ENCODE measurements at places on chromosomes 11 and 22.

- no peak for DNase-seq
These were observed 34.1 kb downstream of the LIF start for GRCh38 chr22:30212363-30212995.

DNA sequence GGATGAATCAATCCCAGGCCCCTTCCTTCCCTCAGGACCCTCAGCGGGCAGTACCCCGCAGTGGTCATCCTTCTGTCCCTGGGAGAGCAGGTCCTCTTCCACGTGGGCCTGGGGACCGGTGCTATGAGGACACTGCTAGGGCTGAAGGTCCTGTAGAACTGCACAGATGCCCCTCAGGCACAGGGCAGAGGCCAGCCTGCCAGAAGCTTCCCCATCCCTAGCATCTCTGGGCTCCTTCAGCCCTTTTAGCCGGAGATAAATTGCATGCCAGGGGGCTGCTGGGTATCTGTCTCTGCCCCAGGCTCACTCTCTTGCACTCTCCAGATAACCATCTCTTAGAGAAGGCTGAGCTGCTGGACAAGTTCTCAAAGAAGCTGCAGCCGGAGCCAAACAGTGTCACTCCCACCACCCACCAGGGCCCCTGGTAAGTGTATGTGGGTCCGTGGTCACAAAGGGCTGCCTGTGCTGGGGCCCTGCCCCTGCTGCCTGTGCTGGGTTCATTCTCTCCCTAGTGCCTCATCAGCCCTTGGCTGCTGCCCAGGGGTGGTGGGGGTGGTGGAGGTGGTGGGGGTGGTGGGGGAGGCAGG, 2.3 kb downstream of the ATG16L2 start:
- DNase-seq = no peak

GRCh38 chr22:19621373-19622060, 92.8 kb upstream of the SEPTIN5 start:
- DNase-seq = no peak

DNA sequence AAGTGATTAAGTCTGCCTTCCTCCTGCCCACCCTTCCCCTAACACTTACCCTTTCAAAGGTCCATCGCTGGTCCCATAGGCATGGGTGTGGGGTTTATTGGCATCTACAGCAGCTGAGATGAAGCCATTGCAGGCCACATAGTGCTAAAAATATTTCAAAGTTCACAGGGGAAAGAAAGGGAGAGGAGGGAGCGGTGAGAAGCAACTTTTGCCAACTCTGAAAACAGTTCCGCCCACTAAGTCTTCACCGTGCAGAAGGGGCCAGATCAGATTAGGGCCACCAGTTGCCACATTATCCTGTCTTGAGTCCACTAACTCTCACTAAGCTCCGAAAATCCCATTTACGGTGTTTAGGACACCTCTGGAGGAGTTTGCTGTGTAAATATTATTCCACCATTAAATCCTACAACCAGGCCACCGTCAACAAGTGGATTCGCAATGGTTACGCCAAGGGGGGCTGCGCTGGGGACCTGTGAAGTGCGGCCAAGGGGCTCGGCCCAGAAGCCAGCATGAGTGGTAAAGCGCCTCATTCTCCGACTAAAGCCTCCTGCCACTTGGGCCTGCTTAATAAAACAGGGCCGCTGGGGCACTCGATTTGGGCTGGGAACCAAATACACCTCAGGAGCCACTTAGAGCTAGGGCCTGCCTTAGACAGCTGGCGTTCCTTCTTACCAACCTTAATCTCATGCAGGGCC, 534.9 kb downstream of the MIAT start:
- DNase-seq = no peak

GRCh38 chr22:20937031-20937793, 20.0 kb downstream of the CRKL start:
- DNase-seq = no peak

DNA sequence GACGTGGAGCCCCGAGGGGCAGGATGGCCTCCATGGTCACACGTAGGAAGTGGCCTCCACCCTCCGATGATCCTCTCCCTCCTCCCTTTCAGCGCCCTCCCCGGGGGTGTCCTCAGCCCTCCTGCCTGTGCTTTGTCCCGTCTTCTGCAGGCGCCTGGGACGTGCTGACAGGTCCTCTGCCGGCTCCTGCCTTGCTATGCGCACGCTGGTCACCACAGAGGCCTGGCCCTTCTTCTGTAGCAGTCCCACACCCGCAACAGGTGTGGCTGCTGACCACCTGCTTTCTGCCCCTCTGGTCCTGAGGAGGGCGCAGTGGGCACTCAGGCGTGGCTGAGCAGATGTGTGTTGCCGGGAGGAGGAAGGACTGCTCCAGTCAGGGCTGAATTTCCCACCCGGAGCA, 27.7 kb upstream of the PPP6R3 start:
- DNase-seq = no peak

DNA sequence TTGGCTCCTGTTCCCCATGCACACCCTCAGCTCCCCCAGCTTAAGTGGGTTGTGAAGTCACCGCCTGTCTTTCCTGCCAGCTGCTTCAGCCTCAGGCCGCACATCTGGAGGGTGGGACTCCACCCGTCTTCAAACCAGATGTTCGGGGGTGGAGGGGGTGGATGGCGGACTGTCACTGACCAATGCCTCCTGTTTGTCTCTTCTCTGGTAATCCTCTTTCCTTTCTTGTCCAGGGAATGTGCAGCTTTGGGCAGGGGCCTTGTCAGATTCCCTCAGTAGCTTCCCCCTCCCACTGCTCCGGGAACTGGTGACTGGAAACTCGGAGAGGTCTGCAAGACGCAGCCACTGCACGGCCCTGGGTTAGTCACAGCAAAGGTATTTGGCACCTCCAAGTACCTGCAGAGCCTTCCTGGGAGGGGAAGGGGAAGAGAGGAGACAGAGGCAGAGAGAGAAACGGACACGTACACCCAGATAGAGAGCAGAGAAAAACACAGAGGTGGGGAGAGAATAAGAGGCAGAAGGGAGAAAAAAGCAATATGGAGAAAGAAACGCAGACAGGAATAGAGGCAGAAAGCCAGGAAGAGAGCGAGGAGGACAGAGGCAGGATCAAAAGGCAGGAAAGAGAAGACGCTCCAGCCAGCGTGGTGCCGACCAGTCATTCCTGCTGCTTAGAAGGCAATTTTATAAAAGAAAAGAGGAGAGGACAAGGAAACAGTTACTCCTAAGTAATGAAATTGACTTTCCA, 56.1 kb upstream of the TIMP3 start:
- DNase-seq = no peak

DNA sequence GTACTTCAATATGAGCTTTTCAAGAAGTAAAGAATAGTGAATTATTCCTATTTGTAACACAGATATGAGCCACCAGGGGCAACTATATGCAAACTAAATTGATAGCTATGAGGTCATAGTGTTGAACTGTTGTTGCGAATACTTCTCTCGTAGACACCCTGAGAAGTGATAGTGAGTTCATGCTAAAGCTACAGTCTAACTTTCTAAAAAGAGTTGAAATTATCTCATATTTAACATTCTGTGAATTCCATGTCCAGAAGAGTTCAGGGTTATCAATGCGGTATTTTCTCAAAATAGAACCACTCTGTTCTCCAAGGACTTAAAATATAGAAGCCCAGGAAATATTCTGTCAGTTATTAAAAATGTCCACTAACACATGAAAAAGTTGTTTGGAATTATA, 185.4 kb downstream of the AASDHPPT start:
- DNase-seq = no peak

DNA sequence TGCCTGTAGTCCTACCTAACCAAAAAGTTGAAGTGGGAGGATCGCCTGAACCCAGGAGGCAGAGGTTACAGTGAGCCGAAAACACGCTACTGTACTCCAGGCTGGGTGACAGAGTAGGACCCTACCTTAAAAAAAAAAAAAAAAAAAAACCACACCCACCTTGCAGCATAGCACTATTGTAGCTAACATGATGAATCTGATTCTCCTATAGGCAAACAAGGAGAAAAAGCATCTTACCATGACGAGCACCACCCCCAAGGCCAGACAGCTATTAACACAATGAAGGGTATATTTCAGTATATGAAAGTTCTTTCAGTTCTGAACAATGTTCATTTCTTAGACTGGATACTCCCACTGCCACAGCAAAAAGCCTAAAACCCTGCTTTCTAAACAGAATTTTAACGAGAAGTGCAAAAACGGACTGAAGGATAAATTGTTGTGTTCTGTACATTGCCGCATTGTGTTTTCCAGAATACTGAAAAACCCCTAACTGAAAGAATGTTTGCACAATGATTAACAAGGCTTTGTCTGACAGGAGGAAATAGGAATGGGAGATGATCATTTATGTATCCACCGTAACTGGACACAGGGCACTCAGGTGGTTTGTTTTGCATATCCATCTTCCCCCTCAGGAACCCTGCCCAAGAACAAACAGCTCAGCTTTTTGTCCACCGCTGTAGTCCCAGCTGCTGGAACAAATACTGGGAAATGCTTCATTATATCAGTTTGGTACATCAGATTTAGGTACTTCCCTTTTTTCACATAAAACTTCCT, 8.9 kb downstream of the PISD start:
- DNase-seq = no peak

DNA sequence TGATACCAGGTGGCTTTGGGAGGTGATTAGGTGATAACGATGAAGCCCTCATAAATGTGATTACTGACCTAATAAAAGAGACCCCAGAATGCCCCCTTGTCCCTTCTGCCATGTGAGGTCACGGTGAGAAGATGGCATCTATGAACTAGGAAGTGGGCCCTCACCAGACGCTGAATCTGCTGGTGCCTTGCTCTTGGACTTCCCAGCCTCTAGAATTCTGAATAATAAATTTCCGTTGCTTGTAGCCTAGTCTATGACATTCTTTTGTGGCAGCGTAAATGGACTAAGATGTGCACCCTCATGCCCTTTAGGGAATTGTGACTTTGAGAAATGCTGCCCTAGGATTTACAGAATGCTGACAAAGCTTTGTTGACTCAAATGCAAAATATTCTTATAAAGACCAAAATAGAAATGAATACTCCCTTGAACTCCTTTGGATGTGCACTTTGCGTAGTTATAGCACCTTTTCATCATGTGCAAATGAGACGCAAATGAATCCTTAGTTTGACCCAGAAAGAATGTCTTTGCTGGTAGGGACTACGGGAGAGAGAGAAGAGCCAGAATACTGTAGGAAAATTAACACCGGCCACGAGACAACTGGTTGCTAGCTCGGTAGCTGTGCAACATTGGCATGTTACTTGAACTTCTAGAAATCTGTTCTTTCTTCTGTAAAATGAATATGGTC, 24.8 kb upstream of the EHF start:
- DNase-seq = no peak

GRCh38 chr11:31243706-31244105, 125.8 kb downstream of the DCDC1 start:
- DNase-seq = no peak

DNA sequence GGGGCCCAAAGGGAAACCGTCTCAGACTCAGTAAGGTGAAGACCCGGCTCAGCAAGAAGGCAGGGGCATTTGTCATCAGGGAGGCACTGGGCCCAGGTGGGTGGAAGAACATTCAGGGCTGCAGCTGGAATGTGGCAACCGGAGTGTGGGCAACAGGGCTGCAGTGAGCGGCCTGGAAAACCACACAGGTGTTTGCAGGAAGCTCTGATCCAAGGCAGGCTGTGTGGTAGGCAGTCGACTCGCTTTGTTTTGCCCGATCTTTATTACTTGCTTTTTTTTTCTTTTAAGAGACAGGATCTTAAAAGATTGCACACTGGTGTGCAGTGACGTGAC, 82.8 kb downstream of the DGCR2 start:
- no peak for DNase-seq

GRCh38 chr11:103959279-103959942, 77.0 kb upstream of the DDI1 start:
- DNase-seq = no peak

GRCh38 chr11:2655016-2655719, 44.6 kb downstream of the KCNQ1OT1 start:
- no peak for DNase-seq

DNA sequence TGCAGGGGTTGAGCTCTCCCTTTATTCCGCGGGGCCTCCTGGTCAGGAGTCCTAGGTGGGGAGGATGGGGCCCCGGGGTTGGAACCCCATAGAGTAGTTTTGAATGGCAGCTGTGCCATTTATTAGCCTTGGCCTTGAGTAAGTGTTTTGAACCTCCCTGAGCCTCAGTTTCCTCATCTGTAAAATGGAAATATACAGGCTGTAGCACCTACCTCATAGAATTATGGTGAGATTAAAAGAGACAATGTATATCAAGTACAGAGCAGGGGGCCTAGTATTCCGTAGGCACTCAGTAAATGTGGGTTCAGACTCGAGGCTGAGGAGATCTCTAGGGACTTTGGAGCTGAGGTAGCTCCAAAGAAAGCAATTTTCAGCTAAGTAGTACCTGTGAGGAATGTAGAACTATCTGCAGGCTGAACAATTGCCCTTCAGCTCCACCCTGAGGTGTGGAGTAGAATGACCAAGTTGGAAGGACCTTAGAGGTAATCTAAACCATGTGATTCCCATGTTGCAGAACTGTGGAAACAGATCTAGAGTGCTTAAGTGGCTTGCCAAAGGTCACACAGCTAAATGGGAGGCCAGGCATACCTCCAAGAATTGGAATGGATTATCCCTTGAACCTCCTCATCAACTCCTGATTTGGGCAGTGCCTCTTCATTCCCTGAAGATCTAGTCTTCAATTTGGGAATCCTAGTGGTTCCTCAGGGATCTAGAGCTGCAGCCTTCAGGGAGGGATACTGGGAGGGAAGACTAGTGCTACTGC, 682 bp downstream of the PGAP2 start:
- DNase-seq = peak; percentile 72

- no peak for DNase-seq
These were observed 51.6 kb downstream of the ETS1 start for GRCh38 chr11:128535468-128536457.

- no peak for DNase-seq
These were observed 170.1 kb downstream of the IGLL1 start for GRCh38 chr22:23409976-23410375.

DNA sequence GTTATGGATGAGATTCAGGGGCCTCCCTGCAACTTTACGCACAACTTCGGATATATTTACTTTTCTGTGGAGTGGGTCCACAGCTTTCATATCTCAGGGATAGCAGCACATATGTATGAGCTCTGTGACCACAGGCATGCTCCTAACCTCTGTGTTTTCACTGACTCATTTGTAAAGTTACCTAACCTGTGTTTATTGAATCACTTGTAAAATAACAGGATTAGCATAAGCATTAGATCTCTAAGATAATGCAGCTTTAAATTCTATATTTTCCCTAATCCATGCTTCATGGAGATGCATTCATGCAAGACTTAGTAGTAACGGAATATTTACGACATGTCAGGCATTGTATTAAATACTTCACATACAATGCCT, 47.9 kb upstream of the DDI1 start:
- DNase-seq = no peak

DNA sequence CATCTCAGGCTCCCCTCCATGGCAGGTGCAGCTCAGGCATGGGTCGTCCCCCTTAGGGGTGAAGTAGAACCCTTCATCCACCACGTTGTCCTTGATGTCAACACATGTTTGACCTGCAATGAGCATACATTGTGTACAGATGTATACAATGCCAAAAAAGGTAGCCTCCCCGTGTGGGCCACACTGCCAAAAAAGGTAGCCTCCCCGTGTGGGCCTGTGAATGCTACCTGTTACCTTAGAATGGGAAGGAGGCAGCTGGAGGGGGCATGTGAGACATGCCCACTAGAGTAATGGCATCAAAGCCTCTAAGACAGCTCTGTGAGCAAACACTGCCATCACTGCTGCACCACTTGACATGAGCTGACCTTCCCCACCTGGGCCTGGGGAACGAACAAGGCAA, 73.7 kb downstream of the DGCR2 start:
- DNase-seq = no peak

All from CD4-positive, alpha-beta T cell treated with Interleukin-21 for 1 hour (primary cell).